ENCODE measurements at places on chromosomes 1 and 21.

DNA sequence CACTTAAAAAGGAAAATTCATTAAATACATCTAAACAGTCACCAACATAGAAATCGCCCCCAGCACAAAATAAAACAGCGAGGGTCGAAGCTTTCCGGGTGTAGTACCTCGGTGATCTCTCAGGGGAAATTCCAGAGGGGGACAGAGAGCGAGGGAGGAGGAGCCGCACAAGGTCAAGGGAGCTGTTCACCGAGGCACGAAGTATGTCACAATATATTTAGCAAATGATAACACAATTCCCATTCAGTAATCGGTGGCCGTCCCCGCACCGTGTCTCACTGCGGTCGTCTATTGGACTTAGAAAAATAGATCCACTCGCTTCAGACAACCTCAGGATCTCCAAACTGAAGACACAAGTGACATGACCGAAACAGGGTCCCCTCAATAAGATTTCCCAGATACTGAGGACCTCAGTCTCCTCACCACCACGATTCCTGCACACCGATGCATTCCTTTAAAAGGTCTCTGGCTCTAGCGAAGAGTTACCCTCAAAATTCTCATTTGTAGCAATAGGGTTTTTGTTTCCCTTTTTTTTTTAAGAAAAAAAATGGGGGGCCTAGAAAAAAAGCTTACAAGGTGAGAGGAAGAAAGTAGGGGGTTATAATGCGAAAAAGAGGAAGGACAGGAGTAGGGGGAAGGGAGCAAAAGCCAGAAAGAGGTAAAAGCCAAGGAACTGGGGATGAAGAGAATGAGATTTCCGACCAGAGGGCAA is 1.1 kb downstream of the LPGAT1 start:
- DNase-seq, result no peak

GRCh38 chr1:156705321-156705917 is at the start of gene CRABP2:
TSS of gene CRABP2 (minus strand) at chr1:156705583. CDS start at chr1:156705446, 137 bp downstream.
- DNase-seq, result no peak

- no peak for DNase-seq
Measured at GRCh38 chr21:39673163-39673562, 60.4 kb downstream of the B3GALT5 start.

- peak; percentile 91 for DNase-seq
Measured at GRCh38 chr1:45687754-45688740, at the start of gene TMEM69. TSS of gene TMEM69 (plus strand) at chr1:45688181. CDS start at chr1:45691069, 2,888 bp downstream.

DNA sequence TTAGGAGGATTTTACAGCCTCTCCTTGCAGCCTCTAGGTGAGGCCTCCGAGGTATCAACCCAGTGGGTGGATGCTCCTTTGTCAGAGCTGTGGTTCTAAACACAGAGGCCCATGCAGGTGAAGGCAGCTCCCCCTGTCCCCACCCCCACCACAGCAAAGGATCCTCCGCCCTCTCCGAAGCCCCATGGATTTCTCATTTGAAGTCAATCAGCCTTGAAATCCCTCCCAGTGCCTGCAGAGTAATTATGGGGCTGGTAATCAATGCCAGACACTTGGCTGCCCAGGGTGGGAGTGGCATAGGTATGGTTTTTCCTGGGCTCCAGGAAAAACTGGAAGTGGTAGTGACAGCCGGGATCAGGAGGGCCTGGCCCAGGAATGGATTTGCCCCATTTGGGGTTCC is 119.5 kb upstream of the CSF3R start:
- DNase-seq, result no peak

DNA sequence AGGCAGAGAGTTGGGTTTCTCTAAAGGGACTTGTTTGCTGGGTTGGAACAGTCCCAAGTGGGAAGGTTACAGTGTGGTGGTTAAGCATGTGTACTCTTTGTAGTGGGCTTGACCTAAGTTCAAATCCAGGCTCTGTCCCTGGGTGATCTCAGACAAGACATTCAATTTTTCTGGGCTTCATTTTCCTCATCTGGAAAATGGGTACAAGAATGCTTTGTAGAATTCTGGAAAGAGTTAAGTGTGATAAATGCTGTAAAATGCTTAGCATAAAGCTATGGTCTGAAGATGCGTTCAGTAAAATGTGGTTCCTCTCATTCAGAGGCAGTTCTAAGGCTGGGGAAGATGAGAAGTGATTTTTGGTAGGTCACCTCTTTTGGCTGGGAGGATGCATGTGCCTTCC is 805 bp downstream of the GRHL3 start:
- no peak for DNase-seq

GRCh38 chr21:37164742-37165141 is 91.7 kb downstream of the TTC3 start:
- no peak for DNase-seq

GRCh38 chr1:26838474-26839338 is 12.2 kb downstream of the ZDHHC18 start:
- no peak for DNase-seq

- DNase-seq, result no peak
Measured at GRCh38 chr1:69320757-69321211, 246.9 kb upstream of the LRRC7 start.

DNA sequence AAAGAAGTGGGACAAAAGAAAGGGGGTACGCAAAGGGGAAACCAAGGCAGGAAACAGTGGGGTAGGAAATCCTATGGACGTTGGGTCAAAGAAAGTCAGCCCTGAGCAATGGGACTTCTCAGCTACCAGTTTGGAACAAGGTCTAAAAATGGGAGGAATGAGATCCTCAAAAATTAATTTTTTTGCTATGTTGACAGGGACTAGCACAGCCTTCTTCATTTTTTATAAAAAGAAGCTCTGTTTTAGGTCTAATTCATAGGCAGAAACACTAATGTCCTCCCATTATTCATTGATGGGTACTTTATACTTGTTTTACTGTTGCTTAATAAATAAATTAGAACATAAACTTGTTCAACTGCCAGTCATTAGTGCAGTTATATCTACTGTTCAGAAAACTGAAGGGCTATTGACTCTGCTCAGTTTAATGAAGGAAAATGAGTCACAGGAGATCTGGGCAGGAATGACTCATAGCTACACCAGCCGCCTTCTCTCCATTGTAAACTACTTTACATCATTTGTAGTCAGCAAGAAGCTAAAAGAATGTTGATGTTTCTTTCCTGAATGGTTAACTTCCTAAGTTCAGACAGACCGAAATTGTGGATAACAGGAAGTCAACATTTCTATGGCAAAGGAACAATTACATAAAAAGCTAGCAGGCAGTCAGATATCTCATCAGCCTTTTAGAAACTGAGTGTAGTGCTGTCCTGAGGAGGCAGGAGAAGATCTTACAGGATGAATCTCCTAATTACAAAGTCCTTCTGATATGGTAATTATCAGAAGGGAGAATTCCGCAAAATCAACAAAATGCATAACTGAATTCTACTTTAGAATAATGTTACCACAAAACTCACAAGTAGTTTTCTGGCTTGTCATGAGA is 356.4 kb upstream of the PKN2 start:
- no peak for DNase-seq

GRCh38 chr1:36268981-36269380 is 37.2 kb upstream of the SH3D21 start:
- no peak for DNase-seq

GRCh38 chr1:78033797-78034172 is 12.0 kb upstream of the GIPC2 start:
- no peak for DNase-seq

- no peak for DNase-seq
Measured at GRCh38 chr1:20439282-20439681, 46.7 kb downstream of the CAMK2N1 start.

DNA sequence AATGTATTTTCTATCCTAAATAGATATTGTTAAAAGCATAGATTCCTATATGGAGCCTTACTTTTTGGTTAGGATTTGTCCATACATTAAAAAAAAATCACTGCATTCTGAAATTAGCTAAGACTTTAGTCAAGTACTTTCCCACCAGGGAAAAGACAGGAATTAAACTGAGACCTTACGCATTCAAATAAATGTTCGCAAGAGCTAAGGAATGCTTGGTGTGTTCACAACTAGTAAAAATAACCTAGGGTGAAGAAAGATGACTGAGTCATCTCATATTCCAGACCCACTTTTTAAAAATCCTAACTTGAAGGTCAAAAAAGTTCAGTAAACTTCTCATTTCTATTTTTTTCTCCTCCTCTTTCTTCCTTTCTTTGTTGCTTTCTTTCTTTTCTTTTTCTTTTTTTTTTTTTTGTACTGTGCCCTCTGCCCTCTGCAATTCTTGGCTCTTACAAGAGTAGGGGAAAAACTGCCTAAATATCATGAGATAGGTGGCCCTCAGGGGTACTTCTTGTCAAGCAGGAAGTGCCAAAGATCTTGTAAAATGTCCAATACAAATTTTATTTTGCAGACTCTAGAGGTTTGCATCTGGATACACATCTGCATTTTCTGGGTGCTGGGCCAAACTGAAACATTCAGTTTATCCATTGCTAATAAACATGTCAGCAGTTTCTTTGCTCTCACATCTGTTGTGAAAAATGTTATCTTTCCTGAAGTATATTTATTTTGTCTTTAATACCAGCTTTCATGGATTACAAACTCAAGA is 121.4 kb upstream of the GORAB start:
- no peak for DNase-seq

- no peak for DNase-seq
Measured at GRCh38 chr1:109641861-109642260, 14.0 kb upstream of the GSTM4 start.

DNA sequence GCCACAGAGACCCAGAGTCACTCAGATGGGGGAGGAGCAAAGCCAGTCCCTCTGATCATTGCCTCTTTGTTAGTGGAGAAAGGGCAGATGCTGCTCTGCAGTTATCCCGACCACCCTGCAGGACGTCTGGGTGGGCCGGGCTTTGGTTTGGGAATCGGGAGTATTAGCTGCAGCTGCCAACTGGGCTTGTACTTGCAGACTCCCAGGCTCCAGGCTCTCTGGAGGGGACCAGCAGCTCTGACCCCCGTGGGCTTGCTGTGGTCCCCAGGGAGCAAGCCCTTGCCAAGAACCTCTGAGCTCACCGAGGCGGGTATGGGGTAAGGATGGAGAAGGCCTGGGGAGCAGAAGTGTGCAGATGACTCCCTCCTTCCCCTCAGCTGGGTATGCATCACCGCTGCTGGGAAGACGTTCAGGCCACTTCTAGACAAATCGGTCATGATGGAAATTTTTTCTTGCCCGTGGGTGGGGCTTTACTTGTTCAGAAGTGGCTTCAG is 21.6 kb downstream of the MAPKAPK2 start:
- no peak for DNase-seq

- no peak for DNase-seq
Measured at GRCh38 chr1:21268281-21269239, 21.7 kb downstream of the ECE1 start.

DNA sequence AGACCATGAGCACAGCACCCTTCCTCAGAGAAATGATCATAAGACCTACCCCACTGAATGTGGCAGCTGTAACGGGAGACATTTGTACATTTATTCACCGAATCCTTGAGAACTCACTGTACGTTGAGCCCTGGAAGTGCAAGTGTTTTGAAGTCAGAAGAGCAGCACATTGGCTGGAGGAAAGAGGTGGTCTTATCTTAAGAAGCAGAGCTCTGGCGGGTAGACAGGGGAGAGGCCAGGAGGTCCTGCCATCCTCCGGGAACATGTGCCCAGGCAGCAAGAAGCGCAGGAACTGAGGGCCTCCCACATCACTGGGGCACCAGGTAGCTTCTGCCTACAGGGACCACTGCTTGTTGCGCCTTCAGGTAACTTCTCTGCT is 169.2 kb upstream of the IRF2BP2 start:
- peak; percentile 48 for DNase-seq

GRCh38 chr1:5109633-5110032 is 455.2 kb downstream of the AJAP1 start:
- no peak for DNase-seq

GRCh38 chr1:117336088-117336817 is 31.0 kb upstream of the MAN1A2 start:
- no peak for DNase-seq

- peak; percentile 92 for DNase-seq
Measured at GRCh38 chr1:154937085-154937987, 817 bp upstream of the PMVK start.

DNA sequence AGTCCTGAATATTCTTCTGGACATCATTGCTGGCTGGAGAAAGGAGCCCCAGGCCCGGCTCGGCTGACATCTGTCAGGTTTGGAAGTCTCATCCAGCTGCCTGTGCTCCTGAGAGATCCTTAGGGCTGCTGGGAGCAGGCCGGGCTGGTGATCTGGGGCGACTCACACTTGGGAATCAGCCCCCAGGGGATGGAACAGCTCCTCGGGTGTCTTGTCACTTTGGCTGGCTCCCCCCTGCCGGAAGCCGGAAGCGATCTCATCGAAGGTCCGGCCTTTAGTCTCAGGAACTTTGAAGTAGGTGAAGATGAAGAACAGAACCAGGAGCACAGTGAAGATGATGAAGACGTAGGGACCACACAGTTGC is 31.8 kb downstream of the SLC2A1 start:
- DNase-seq, result no peak

DNA sequence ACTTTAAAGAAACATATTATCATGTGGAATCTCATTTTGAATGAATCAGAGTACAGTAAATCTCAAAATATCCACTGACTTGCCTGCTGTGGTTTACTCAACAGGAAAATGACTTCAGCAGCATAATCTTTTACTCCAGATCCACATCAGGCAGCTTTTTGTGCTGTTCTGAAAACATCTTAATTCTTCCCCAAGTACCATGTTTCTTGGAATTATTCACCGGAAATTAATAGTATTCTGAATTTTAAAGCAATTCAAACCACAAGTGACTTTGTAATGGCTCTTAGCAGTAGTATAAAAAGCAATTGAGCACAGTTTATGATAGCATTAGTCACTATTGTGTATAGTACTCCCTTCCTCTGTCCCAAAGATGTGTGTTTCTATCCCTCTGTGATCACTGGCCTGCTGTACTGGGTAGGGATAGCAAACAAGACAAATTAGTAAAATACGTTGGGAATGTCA is 64.2 kb upstream of the ERRFI1 start:
- no peak for DNase-seq

GRCh38 chr1:241612533-241613477 is 27.4 kb downstream of the CHML start:
- DNase-seq, result no peak

- DNase-seq, result no peak
Measured at GRCh38 chr1:169363046-169363730, 4.4 kb downstream of the NME7 start.

- DNase-seq, result no peak
Measured at GRCh38 chr1:57424231-57425027, 569 bp upstream of the DAB1 start.

- DNase-seq, result no peak
Measured at GRCh38 chr1:185696422-185697150, 37.6 kb upstream of the HMCN1 start.

- DNase-seq, result no peak
Measured at GRCh38 chr1:166629946-166630345, 209.3 kb upstream of the POGK start.

GRCh38 chr1:192573499-192573898 is 2.1 kb upstream of the RGS1 start:
- no peak for DNase-seq

- peak; percentile 57 for DNase-seq
Measured at GRCh38 chr1:159071970-159072582, 4.5 kb downstream of the AIM2 start.

DNA sequence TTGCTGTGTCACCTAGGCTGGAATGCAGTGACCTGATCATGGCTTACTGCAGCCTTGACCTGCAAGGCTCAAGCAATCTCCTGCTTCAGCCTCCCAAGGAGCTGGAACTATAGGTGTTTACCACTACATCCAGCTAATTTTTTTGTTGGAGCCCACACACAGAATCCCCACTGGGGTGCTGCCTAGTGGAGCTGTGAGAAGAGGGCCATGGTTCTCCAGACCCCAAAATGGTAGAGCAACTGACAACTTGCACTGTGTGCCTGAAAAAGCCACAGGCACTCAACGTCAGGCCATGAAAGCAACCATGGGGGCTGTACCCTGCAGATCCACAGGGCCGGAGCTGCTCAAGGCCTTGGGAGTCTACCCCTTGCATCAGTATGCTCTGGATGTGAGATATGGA is 39.1 kb upstream of the PTPRC start:
- no peak for DNase-seq
